ENCODE measurements at places on chromosomes 2 and 18.

GRCh38 chr2:217075268-217076057 is 215.6 kb upstream of the TNP1 start:
- DNase-seq, result no peak

GRCh38 chr2:237421542-237422116 is 7.7 kb upstream of the COL6A3 start:
- DNase-seq, result peak; percentile 86

DNA sequence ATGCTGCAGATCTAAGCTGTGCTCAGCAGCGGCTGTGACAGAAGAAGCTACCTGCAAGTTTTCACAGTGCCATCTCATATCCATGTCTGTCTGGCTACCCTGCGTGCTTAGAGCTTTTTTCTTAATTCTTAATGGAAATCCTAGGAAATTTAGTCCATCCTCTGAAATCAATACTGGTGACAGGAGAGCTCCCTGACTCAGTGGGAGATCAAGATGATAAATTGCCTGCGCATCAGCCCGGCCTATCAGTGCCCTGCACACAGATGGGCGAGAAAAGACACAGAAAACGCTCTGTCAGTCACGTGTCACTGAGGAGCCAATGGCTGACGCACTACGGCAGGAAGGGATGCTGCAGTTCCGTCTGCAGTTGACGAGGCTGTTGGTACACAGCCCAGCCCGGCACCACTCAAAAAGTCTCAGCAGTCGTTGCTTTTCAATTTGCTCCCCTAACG is 819.6 kb upstream of the FSHR start:
- peak; percentile 28 for DNase-seq

DNA sequence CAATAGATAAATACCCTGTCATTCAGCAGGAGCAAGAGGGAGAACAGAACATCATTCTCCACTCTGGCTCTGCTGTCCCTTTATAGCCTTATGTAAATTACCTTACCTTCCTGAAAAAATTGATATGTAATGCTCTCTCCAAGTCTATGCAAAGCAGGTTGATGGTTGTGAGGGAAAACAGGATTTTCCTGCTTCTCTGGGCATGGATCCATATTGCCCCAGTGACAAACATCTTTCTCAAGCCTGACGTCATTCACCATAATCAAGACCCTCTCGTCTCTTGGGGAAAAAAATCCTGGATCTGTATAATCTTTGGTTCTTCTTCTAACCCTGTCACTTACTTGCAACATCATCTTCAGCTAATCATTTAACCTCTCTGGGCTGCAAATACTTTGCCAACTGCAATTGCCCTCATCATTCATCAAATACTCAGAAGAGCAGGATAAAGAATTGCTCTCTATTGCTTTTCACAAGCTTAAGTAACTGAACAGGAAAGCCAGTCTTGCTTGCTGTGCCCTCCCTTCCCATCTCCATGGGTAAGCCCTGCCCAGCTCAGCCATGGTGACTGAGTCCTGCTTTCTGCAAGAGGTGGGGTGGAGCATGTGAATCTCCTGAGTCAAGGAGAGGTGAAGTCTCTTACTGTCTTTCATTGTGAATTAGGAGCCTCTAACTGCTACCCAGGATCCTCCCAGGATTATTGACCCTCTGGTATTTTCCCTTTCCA is 123.7 kb upstream of the KLF7 start:
- no peak for DNase-seq

GRCh38 chr18:79528846-79529245 is 133.1 kb downstream of the NFATC1 start:
- DNase-seq, result peak; percentile 81

DNA sequence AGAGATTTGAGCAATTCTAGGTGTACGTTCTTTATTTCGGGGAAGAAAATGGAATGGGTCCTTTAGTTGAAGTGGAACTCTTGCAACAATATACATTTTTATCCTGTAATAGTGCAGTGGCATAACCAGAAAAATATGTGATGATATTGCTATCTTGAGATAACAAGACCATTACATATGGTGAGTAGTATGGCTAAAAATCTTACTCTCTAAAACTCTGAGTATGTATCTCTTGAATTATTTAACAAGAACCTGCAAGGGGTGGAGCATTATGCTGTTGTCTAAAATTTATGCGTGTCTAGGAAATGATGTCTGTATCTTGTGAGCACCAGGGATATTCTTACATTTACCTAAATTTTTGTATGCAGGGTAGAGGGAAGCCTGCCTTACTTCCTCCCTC is 68.4 kb upstream of the SLC4A10 start:
- DNase-seq, result no peak

DNA sequence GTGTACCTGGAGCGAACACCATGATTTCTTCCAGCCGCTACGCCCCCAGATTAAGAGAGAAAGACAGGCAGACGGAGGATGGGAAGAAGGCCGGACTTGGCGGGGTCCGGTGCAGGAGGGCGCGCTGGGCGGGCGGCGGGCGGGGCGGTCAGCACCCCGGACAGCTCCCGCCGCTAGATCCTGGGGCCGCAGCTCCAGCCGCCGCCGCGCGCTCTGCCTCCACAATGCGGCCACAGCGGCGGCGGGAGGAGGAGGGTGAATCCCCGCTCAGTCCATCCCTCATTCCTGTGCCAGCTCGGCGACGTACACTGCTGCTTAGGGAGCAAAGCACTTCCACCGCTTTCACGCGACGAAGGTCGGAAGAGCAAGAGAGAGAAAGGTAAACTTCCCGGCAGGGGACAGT is at the start of gene AKAIN1:
Gene AKAIN1, minus strand, starts transcription at position 226 of the 403 bp plus-strand sequence. Its CDS starts 204 bp downstream, at position 22.
- DNase-seq, result no peak

- DNase-seq, result no peak
Measured at GRCh38 chr2:8549942-8550341, 131.9 kb upstream of the ID2 start.

Data from thymus (tissue), 14 donors.